Heart left ventricle (tissue), 16 donors: ENCODE measurements at places on chromosomes 12 and 14. TPM values are rescaled to one million over a fixed set of nuclear protein-coding genes. Genes with fewer than 3 reads are reported as not detected.

SLCO1B3 gene
- 0.58 TPM for total RNA-seq

DNA sequence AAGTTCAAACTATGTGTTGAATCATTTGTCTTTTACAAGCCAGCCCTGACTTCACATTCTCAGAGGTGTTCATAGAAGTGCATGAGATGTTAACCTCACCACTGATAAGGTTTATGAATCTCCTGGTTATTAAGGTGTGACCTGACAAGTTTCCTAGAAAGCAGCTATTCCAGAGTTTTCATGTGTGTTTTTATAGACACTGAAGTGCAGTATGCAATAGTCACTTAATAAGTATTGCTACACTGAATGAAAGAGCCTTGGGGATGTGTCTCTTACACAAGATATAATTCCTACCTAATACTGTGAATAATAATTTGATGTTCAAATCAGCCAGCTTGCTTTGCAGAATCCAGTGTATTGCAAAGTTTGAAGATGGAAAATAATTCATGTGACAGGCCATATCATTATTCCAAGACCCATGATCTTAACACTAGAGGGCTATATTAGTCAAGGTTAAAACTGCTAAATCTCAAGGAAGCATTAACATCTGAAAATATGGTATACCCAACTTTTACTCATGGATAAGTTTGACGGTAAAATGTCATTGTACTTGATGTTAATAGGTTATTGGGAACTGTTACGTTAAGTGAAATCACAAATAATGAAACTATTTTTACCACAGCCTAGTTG, 13.0 kb downstream of the SLC25A3 start:
- no peaks in the 10 kb centered on the region for H3K4me1 ChIP-seq
- no peak overlapping the region for H3K4me3 ChIP-seq
- no peak overlapping the region for H3K27ac ChIP-seq
- DNase-seq, result no peak
- H3K36me3 ChIP-seq, result peaks cover 34% of the 10 kb centered on the region
- no peaks in the 10 kb centered on the region for H3K27me3 ChIP-seq

FAM90A1 gene
- 0.16 TPM for total RNA-seq

GRCh38 chr12:29609431-29610215, 112.1 kb upstream of the OVCH1 start:
- no peaks in the 10 kb centered on the region for H3K27me3 ChIP-seq
- H3K27ac ChIP-seq, result no peak overlapping the region
- no peaks in the 10 kb centered on the region for H3K36me3 ChIP-seq

DNA sequence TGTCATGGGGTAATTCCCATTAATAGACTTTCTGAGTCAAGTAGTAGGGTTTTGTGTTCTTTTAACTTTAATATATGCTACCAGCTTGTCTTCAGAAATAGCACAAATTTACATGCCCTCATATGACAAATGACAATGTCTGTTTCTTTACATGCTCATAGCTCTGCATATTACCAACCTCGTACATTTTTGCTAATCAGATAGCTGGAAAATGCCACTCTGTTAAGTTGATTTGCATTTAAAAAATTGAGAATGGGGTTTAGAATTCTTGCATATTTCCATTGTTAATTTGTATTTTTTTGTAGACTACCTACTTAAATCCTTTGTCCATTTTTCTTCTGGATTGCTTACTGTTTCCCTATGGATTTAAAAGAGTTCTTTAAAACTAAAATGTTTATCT, 31.2 kb downstream of the SERPINA1 start:
- peaks cover 3% of the 10 kb centered on the region for H3K27me3 ChIP-seq
- H3K4me1 ChIP-seq, result no peaks in the 10 kb centered on the region
- no peak for DNase-seq
- no peaks in the 10 kb centered on the region for H3K36me3 ChIP-seq

PRPH gene
- 0.64 TPM for total RNA-seq

DNA sequence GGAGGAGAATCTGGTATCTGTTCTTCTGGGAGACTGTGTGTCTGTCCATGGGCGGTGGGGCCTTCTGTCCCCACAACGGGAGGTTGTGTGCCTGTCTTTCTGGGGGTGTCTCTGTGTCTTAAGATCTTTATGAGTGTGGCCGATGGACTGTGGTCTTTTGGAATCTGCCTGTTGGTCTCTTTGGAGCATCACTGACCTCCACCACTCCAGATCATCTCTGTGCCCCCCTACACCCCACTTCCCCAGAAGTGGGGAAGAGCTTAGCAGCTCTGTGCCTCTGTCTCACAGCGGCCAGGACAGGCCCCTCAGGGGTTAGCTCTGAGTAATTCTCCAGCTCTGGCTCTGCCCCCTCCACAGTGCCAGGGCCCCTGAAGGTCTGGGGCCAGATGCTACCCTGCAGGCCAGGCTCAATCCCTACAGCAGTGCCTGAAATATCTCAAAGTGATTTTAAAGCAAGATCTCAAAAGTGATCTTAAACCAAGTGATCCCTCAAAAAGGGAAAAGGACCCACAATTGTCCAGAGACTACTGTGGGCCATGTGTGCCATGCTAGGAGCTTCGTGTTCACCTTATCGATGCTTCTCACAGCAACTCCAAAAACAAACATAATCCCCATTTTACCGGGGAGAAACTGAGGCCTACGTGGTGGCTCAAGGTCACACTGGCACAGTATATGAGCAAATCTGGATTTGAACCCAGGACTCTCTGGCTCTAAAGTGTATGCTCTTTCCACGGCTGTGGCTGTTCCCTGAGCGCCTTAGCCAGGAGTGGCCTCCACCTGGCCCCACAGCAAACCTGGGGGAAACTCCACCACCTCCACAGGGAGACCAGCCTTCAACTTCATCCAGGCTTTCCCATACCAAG, 26.0 kb upstream of the KRT78 start:
- H3K27ac ChIP-seq, result peak overlapping the region; percentile 63
- H3K36me3 ChIP-seq, result no peaks in the 10 kb centered on the region
- H3K4me1 ChIP-seq, result peaks cover 10% of the 10 kb centered on the region

REP15 gene
- 4.5 TPM for total RNA-seq

GRCh38 chr12:30296486-30296885, 399.2 kb downstream of the IPO8 start:
- no peak overlapping the region for H3K4me3 ChIP-seq
- no peak for DNase-seq
- H3K27ac ChIP-seq, result no peak overlapping the region
- H3K4me1 ChIP-seq, result no peaks in the 10 kb centered on the region
- H3K36me3 ChIP-seq, result no peaks in the 10 kb centered on the region

DNA sequence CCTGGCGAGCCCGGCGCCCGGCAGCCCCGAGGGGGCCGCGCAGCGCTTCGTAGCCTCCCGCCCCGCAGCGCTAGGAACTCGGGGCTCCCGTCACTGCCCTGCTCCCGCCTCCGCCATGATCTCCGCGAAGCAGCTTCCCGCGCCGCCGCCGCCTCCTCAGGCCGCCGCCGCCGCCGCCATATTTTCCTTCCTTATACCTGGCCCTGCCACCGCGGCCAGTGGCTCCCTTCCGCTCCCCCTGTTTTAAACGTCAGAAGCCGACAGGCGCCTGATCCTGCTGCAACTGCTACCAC, 286 bp downstream of the PPP4R3A start:
- H3K27me3 ChIP-seq, result no peaks in the 10 kb centered on the region
- peaks cover 8% of the 10 kb centered on the region for H3K36me3 ChIP-seq
- peaks cover 11% of the 10 kb centered on the region for H3K4me1 ChIP-seq
- H3K27ac ChIP-seq, result peak overlapping the region; percentile 99
- peak overlapping the region; percentile 79 for H3K4me3 ChIP-seq

- H3K27ac ChIP-seq, result no peak overlapping the region
- no peaks in the 10 kb centered on the region for H3K4me1 ChIP-seq
- H3K36me3 ChIP-seq, result no peaks in the 10 kb centered on the region
- no peak for DNase-seq
These were observed 275.2 kb upstream of the FLRT2 start for GRCh38 chr14:85254711-85255110.

RFX4 gene
- 0.09 TPM for total RNA-seq

RPL10L gene
- total RNA-seq, result not detected

DNA sequence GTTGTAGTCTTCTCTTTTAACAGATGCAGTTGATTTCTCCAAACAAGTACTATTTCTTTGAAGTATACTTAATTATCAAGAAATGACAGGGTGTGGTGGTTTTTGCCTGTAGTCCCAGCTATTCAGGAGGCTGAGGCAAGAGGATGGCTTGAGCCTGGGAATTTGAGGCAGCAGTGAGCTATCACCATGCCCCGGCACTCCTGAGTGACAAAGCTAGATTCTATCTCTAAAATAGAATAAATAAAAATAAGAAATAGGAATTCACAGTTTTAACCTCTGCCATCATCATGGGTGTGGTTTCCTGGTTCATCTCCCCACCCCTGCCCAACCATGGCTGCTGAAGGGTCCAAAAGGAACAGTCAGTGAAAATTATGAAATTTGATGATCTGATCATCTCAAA, 290.2 kb upstream of the FLRT2 start:
- DNase-seq, result no peak
- H3K27me3 ChIP-seq, result no peaks in the 10 kb centered on the region
- H3K4me3 ChIP-seq, result no peak overlapping the region
- no peaks in the 10 kb centered on the region for H3K4me1 ChIP-seq
- H3K27ac ChIP-seq, result no peak overlapping the region
- no peaks in the 10 kb centered on the region for H3K36me3 ChIP-seq

DNA sequence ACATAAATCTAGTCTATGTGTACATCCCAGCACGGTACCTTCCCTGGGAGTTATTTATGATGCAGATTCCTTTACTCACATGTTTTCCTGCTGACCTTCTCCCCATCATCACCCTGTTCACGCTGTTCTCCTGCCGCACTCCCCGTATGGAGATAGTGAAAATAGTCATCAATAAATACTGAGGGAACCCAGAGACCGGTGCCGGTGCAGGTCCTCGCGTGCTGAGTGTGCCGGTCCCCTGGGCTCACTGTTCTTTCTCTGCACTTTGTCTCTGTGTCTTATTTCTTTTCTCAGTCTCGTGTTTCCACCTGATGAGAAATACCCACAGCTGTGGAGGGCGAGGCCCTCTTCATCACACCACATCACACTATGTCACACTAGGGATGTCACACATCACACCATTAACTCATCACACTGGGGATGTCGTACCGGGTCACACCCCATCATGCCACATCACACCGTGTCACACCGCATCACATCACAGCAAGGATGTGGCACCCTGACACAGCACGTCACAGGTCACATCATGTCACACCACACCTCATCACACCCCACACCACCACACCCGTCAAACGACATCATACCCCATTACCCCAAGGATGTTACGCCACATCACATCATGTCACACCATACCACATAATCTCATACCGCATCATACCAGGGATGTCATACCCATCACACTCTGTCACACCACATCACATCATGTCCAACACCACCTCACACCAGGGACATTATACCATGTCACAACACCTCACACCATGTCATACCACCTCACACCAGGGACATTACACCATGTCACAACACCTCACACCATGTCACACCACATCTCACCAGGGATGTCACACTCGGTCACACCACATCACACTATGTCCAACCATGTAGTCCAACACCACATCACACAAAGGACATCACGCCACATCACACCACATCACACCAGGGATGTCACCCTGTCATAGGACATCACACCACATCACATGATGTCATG, 207.0 kb downstream of the TMEM121 start:
- no peaks in the 10 kb centered on the region for H3K4me1 ChIP-seq
- H3K36me3 ChIP-seq, result no peaks in the 10 kb centered on the region
- no peak overlapping the region for H3K27ac ChIP-seq
- no peak overlapping the region for H3K4me3 ChIP-seq
- DNase-seq, result no peak

- no peak overlapping the region for H3K4me3 ChIP-seq
- H3K27me3 ChIP-seq, result peaks cover 18% of the 10 kb centered on the region
- no peaks in the 10 kb centered on the region for H3K36me3 ChIP-seq
- no peak for DNase-seq
These were observed 21.4 kb downstream of the FAIM2 start for GRCh38 chr12:49882248-49882850.

HOXC13 gene
- total RNA-seq, result not detected

DNA sequence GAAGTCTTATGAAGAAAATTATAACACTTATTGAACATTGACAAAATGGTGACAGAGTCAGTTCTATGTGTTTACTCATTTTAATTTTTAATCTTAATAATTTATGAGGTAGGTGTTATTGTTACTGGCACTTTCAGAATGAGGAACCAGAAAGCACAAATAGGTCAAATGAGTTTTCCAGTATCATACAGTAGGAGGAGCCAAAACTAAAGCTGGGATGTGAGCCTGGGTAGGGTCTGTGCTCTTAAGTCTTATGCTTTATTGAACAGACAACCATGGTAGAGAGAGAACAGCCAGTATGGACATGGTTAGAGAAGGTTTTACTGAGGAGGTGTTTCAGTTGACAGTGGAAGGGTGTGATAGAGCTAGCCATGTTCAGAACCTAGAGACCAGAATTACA, 775.7 kb downstream of the TMTC2 start:
- no peaks in the 10 kb centered on the region for H3K27me3 ChIP-seq
- no peak for DNase-seq

- no peak overlapping the region for H3K27ac ChIP-seq
- no peak overlapping the region for H3K4me3 ChIP-seq
- H3K36me3 ChIP-seq, result no peaks in the 10 kb centered on the region
- no peaks in the 10 kb centered on the region for H3K27me3 ChIP-seq
These were observed 30.9 kb downstream of the CLMN start for GRCh38 chr14:95288672-95289322.

- H3K4me3 ChIP-seq, result no peak overlapping the region
- H3K27me3 ChIP-seq, result no peaks in the 10 kb centered on the region
- H3K4me1 ChIP-seq, result peaks cover 57% of the 10 kb centered on the region
- peaks cover 45% of the 10 kb centered on the region for H3K36me3 ChIP-seq
- H3K27ac ChIP-seq, result no peak overlapping the region
These were observed 3.5 kb downstream of the DAZAP2 start for GRCh38 chr12:51242120-51242519.

CCDC85C gene
- total RNA-seq, result 28.1 TPM

DNA sequence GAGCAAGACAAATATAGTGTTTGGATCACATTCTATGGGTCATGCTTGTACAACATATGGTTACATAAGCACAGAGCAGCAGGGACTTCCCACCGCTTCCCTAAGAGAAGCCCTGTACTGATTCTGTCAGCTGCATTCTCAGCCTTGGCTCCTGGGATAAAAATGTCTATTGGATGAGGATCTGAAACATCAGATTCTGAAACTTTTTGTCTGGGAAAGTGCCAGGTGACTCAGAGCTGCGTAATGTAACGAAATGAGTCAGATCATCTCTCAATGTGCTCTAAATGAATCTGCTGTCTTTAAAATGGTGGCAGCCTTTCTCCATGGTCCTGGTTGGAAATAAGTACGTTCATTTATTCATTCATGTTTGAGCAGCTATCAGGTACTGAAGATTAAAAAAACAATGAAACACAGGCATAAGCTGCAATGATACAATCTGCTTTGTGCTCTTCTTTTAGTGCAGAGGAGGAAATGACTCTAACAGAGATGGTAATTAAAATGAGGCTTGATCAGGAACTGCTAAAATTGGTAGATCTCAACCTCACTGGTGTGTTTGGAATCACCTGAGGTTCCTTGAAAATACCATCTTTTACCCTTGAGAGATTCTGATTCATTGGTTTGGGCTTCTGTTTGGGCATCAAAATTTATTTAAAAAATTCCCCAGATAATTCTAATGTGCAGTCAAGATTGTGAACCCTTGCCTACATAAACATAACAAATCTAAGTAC, 99.1 kb upstream of the NAP1L1 start:
- H3K36me3 ChIP-seq, result no peaks in the 10 kb centered on the region
- no peaks in the 10 kb centered on the region for H3K27me3 ChIP-seq
- H3K4me3 ChIP-seq, result no peak overlapping the region
- DNase-seq, result no peak
- H3K4me1 ChIP-seq, result no peaks in the 10 kb centered on the region

GRCh38 chr12:52870361-52871290, 21.8 kb upstream of the KRT78 start:
- no peaks in the 10 kb centered on the region for H3K36me3 ChIP-seq
- H3K4me3 ChIP-seq, result no peak overlapping the region
- peak; percentile 49 for DNase-seq
- peaks cover 8% of the 10 kb centered on the region for H3K4me1 ChIP-seq
- no peak overlapping the region for H3K27ac ChIP-seq

NYNRIN gene
- 10.0 TPM for total RNA-seq
